ENCODE measurements at places on chromosomes 5 and 9.
A peak's percentile ranks its signal among the peaks of the same experiment; 100 is the strongest.

DNA sequence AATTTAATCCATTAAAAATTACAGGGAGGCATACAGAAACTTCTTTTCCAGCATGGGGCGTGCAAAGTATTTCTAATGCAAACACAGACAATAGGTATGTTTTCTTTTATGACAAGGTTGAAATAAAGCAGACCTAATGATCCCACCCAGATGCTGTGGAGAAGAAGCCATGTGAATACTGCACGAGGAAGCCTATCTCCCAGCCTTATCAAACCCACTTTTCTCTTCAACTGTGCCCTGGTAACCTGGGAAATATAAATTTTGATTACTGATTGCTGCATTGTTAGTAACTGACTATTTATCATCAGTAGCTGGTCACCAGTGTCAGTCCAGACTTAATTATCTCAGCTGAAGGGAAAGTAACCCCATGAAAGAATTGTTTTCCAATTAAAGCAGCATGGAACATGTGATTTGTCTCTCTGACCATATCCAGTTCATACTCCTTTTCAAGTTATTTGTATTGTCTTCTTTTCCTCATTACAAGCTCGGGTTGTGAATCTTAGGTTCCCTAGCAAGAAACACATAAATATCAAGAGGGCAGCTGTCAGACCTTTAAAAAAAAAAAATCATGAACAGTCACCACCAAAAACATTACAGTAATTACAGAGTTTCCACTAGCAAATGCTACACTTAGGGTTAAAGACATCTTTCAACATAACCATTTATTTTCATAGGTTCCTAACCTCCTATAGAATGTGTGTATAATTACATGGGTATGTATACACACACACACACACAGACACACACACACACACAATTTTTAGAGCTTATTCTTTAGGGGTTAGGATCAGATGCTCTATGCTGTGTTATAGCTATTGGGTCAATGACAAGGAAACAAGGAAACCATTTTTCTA lies 50.3 kb downstream of the SEMA6A start:
- DNase-seq, result no peak
- H3K4me3 ChIP-seq, result no peak overlapping the region
- H3K27ac ChIP-seq, result no peak overlapping the region
- H3K27me3 ChIP-seq, result no peaks in the 10 kb centered on the region
- H3K4me1 ChIP-seq, result peaks cover 38% of the 10 kb centered on the region

DNA sequence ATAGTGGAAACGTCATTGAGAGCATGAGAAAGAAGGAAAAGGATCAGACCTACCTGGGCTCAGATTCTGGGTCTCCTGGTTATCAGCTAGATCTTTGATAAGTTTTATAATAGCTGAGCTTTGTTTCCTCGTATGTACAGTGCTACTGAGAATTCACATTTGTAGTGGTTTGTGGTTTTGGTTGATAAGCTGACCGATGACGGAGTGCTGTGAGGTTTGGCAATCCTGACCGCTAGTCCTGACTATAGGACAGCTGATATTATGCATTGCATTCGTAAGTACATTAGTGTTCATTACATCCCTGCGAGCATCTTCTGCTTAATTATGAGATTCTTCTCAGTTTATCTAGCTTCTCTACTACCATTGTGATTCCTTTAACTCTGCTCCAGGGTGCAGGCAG lies 190.7 kb upstream of the SLC27A6 start:
- H3K27ac ChIP-seq, result no peak overlapping the region
- H3K36me3 ChIP-seq, result no peaks in the 10 kb centered on the region
- peak; percentile 68 for DNase-seq
- H3K4me3 ChIP-seq, result no peak overlapping the region
- peaks cover 96% of the 10 kb centered on the region for H3K27me3 ChIP-seq
- H3K4me1 ChIP-seq, result no peaks in the 10 kb centered on the region

- H3K27ac ChIP-seq, result no peak overlapping the region
- no peaks in the 10 kb centered on the region for H3K4me1 ChIP-seq
- H3K4me3 ChIP-seq, result no peak overlapping the region
- DNase-seq, result no peak
- H3K27me3 ChIP-seq, result no peaks in the 10 kb centered on the region
Observed at GRCh38 chr9:97904725-97905124, 17.6 kb downstream of the TRMO start.

- no peaks in the 10 kb centered on the region for H3K36me3 ChIP-seq
- no peak overlapping the region for H3K27ac ChIP-seq
- H3K4me3 ChIP-seq, result no peak overlapping the region
- H3K4me1 ChIP-seq, result no peaks in the 10 kb centered on the region
- peaks cover 9% of the 10 kb centered on the region for H3K27me3 ChIP-seq
- peak; percentile 11 for DNase-seq
Observed at GRCh38 chr5:6899221-6899620, 186.0 kb downstream of the TENT4A start.

- peaks cover 35% of the 10 kb centered on the region for H3K36me3 ChIP-seq
- DNase-seq, result no peak
- no peaks in the 10 kb centered on the region for H3K27me3 ChIP-seq
- H3K4me1 ChIP-seq, result peaks cover 46% of the 10 kb centered on the region
Observed at GRCh38 chr5:139312075-139312474, 18.5 kb downstream of the MATR3 start.

DNA sequence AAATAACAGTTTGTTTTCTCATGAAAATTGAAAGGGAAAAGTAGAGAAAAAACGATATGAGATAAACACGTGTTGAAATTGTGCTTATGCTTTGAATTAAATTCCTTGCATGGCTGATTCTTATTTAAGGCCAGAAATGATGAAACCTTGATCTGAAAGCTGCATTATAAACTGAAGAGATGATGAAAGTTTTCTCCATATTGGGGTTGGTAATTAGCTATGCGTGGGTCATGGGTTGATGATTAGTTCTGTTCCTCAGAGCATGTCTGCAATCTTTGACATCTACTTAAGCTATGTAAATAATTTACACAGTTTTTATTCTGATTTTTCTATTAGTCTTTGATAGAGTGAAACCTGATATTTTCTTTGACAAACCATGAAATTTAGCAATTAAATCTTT lies 264.1 kb downstream of the CD180 start:
- H3K4me1 ChIP-seq, result peaks cover 9% of the 10 kb centered on the region
- DNase-seq, result no peak
- no peaks in the 10 kb centered on the region for H3K27me3 ChIP-seq
- H3K27ac ChIP-seq, result no peak overlapping the region

DNA sequence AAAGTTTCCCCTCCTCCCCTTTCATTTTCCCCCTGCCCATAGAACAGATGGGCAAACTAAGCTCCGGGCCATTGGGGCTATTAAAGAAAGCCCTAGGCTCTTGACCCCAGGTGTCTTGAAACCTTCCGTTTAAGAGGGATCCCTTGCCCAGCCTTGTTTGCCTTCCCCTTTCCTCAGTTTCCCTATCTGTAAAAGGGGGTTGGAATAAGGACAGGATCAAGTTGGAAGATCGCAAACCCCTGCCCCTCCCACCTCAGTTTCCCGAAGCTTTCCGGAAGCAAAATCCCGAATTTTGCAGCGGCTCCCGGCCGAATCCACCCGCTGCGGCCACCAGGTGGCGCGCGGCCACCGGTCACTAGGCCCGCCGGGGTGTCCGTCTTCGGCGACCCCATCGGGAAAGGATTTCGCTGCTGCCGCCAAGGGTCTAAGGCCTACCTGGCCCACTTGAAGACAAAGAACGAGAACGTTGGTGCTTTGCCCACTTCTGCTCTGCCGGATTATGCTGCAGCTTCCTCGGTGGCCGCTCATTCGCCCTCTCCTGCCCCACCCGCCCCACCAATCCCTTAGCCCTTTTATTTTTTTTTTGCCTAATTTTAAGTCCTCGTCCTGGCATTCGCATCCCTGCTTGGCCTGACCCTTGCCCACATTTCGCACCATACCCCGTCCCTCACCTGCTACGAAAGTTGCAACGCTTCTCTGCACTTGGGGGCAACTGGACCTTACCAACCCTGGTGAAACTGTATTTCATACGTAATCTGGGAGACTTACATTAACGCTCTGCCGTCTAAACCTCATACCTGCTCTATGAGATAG lies 962 bp upstream of the NR6A1 start:
- peak overlapping the region; percentile 97 for H3K4me3 ChIP-seq
- H3K4me1 ChIP-seq, result peaks cover 12% of the 10 kb centered on the region
- peaks cover 42% of the 10 kb centered on the region for H3K36me3 ChIP-seq

DNA sequence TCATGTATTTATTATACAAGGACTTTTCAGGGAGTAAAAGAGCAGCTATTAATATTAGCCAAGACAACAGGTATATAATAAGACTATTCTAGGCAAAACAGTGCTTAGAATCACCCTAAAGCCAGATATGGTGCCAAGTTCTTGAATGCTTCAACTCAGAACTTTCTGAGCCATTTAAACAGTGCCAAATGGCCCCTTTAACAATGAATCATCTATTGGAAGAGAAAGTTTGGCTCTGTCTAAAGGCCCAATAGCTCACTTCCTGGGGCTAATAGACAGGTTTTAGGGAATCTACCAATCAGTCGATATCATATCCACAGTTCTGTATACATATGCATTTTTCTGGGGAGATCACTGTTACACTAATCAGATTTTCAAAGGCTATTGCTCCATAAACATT lies 42.9 kb downstream of the ZNF474 start:
- H3K4me1 ChIP-seq, result no peaks in the 10 kb centered on the region
- H3K27me3 ChIP-seq, result no peaks in the 10 kb centered on the region
- H3K27ac ChIP-seq, result no peak overlapping the region
- DNase-seq, result no peak
- H3K4me3 ChIP-seq, result no peak overlapping the region

Measured in Calu3 (cell line).